ENCODE measurements at places on chromosomes 7 and 10. TPM values are rescaled to one million over a fixed set of nuclear protein-coding genes. Genes with fewer than 3 reads are reported as not detected.

DNA sequence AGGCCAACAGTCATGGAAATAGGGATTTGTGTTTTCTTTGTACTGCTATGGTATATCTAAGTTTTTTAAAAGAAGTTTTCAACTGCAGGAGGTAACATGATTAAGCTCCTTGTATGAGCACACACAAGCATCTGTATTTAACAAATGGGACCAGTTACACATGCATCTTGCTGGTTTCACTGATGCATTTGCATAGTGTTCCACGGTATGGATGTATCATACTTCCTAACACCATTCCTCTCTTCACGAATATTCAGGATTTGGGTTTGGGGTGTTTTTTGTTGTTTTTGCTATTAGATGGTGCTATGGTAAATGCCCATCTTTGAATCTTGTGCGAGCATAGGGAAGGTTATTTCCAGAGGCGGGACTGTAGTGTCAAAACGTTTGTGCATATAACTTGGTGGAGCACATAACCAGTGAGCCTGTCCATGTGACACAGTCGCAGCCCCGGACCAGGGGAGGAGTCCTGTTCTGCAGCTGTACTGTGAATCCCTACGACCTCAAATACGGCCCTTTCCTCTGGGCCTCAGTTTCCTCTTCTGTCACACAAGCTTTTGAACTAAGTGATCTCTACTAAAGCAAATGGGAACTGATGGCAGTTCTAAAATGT is 1.9 kb downstream of the H2BK1 start:
- no peak for DNase-seq

DNA sequence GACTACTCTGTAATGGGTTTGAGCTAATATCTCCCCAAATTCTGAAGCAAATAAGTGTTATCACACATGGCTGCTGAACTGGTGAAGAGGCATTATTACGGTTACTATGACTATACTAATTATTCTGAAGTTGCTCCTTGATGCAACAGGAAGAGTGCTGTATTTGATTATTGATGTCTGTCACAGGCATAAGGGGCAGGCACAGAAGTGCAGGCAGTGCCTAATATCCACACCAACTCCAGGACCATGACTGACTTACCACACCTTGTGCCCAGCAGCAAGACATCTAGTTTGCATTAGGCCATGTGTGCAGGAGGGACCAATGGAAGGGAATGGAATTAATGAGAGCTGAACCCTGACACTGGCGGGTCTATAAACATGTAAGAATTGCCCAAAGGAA is 62.7 kb downstream of the AMPH start:
- DNase-seq: no peak

GRCh38 chr10:10870523-10871241 is 147.0 kb upstream of the CELF2 start:
- no peak for DNase-seq

DNA sequence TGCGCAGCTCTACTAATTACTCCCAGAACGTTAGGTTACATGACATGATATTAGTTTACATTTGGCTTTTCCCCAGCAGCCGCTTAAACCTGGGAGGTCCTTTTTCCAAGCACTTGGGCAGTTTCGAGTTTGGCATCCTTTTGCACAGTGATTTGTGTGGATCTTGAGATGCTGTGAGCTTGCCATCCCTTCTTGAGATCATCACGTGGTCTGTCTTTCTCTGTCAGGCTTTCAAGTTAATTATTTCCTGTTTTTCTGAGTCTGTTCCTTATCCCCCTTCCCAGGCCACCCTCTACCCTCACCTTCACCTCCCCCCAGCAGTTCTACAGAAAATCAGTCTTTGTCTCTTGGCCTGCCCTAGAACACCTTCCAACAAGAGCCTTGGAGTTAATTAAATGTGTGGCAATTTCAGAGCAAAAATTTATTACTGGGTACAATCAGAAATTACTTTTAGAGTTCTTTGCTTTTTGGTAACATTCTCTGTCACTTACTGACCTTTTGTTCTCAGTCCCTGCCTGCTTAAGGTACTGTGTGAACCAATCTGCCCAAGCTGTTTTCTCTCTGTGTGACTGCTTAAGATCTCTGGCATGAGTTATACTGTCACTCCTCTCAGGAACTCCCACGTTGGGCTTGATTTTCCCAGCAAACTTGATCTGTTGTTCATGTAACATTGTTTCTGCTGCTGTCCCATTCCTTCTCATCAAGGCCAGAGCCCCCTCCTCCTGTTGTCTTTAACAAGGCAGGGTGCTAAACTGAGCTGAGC is 3.1 kb upstream of the SLF2 start:
- no peak for DNase-seq

DNA sequence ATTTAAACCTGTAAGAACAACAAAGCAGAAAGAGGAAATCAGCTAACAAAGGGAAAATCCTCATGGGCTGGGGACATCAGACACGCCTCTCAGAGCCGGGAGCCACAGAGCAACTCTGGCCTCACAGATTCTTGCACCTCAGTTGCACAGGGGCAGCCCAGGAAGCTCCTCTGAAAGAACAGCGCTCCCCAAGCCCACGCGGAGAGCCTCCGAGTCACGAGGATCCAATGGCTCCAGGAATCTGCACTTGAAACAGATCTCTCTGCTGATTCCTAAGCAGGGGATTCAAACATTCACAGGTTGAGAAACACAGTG is 213.2 kb upstream of the MGMT start:
- DNase-seq: no peak

DNA sequence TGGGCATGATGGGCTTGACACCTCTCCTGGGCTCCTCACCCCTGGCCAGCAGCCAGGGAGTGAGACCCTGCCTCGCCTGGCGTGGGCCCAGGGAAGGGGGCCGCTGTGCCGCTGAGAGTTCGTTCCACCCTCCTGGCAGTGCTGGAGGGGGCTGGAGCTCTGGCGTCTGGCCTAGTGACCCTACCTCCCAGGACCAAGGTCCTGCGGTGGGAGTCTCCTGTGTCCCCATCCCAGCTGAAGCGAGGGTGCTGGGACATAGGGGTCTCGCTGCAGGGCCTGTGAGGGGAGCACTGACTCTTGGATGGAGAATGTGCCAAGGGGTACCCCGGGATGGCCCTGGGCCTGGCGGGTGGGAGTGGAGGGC is 1.2 kb downstream of the GTF2IRD1 start:
- no peak for DNase-seq

DNA sequence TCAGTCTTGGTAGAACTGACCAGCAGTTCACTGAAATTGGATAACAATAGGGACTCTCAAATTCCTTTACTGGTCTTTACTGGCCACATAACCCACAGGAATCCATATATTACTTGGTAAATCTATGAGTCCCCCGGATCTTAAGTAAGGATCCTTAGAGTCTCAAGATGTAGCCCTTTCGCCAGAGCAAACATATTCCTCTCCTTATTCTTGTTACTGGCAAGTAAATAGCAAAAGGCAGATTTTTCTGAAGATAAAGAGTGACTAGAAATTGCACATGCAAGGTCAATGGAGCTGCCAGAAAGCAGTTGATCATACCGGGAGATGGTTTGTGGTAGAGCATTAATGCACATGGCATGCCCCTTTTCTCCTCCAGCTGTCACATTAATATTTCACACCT is 283.0 kb downstream of the HDAC9 start:
- DNase-seq: no peak

GRCh38 chr7:23353172-23353571 is 54.0 kb downstream of the MALSU1 start:
- no peak for DNase-seq

DNA sequence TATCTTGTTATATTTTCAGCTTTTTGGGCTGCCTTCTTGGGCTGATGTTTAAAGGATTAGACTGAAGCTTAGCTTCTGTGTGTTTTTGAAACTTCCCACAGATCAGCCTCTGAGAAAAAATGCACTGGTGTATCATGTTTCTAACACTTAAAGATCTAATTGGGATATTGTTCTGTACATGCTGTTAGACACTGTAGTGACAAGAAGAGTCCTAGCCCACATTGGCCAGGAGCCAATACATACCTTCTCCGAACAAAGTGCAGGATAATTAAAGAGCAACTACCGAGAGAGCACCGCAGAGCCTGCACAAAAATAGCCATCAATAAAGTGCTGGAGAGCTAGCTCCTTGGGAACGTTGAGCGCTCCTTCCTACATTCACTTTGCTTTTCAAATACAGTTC is 289.4 kb upstream of the SP8 start:
- DNase-seq: no peak

GRCh38 chr10:132104471-132105301 is 38.9 kb downstream of the JAKMIP3 start:
- DNase-seq: no peak

- DNase-seq: no peak
These were observed 16.3 kb downstream of the CXCL12 start for GRCh38 chr10:44368637-44369036.

- no peak for DNase-seq
These were observed 66.1 kb downstream of the ZMYND11 start for GRCh38 chr10:201328-201771.

- no peak for DNase-seq
These were observed 56.3 kb downstream of the SLC13A1 start for GRCh38 chr7:123143252-123144006.

The PCGF6 gene
- 3.3 TPM for total RNA-seq

The TFR2 gene
- 0.72 TPM for total RNA-seq

The PRTFDC1 gene
- 2.2 TPM for total RNA-seq

The TAS2R3 gene
- total RNA-seq: 2.7 TPM

The TBRG4 gene
- 53.3 TPM for total RNA-seq

The ZC3HAV1L gene
- total RNA-seq: 16.5 TPM

The HECW1 gene
- 0.57 TPM for total RNA-seq

Measured in esophagus squamous epithelium (tissue), 5 donors.